Adrenal gland (tissue), 19 donors: ENCODE measurements at places on chromosomes 5 and 9. TPM values are rescaled to one million over a fixed set of nuclear protein-coding genes. Genes with fewer than 3 reads are reported as not detected.

The MYMK gene
- total RNA-seq = not detected

The CETN3 gene
- total RNA-seq = 9.8 TPM

The CSF1R gene
- total RNA-seq = 96.3 TPM

The ROR2 gene
- total RNA-seq = 14.7 TPM

The OR1K1 gene
- not detected for total RNA-seq

The FBXO38 gene
- total RNA-seq = 38.7 TPM

GRCh38 chr9:114382699-114383520, 4.9 kb downstream of the AKNA start:
- peaks cover 19% of the 10 kb centered on the region for H3K4me1 ChIP-seq
- no peak overlapping the region for H3K4me3 ChIP-seq
- no peak overlapping the region for H3K27ac ChIP-seq
- no peak for DNase-seq

GRCh38 chr5:41896230-41896629, 7.9 kb upstream of the RIMOC1 start:
- H3K4me3 ChIP-seq = no peak overlapping the region
- no peaks in the 10 kb centered on the region for H3K36me3 ChIP-seq
- peaks cover 4% of the 10 kb centered on the region for H3K27me3 ChIP-seq
- H3K27ac ChIP-seq = no peak overlapping the region

- H3K4me3 ChIP-seq = no peak overlapping the region
- no peaks in the 10 kb centered on the region for H3K36me3 ChIP-seq
- DNase-seq = no peak
Measured at GRCh38 chr5:61342071-61342501, 10.0 kb downstream of the ZSWIM6 start.

- no peaks in the 10 kb centered on the region for H3K27me3 ChIP-seq
- H3K4me3 ChIP-seq = no peak overlapping the region
- no peaks in the 10 kb centered on the region for H3K4me1 ChIP-seq
- no peak overlapping the region for H3K27ac ChIP-seq
- H3K36me3 ChIP-seq = peaks cover 16% of the 10 kb centered on the region
- DNase-seq = no peak
Measured at GRCh38 chr5:32129074-32129598, 45.0 kb downstream of the GOLPH3 start.

- no peaks in the 10 kb centered on the region for H3K36me3 ChIP-seq
- no peaks in the 10 kb centered on the region for H3K27me3 ChIP-seq
Measured at GRCh38 chr5:179284751-179285631, 60.3 kb downstream of the ADAMTS2 start.

GRCh38 chr9:87020169-87020950, 73.1 kb upstream of the GAS1 start:
- no peak overlapping the region for H3K4me3 ChIP-seq
- no peaks in the 10 kb centered on the region for H3K36me3 ChIP-seq

DNA sequence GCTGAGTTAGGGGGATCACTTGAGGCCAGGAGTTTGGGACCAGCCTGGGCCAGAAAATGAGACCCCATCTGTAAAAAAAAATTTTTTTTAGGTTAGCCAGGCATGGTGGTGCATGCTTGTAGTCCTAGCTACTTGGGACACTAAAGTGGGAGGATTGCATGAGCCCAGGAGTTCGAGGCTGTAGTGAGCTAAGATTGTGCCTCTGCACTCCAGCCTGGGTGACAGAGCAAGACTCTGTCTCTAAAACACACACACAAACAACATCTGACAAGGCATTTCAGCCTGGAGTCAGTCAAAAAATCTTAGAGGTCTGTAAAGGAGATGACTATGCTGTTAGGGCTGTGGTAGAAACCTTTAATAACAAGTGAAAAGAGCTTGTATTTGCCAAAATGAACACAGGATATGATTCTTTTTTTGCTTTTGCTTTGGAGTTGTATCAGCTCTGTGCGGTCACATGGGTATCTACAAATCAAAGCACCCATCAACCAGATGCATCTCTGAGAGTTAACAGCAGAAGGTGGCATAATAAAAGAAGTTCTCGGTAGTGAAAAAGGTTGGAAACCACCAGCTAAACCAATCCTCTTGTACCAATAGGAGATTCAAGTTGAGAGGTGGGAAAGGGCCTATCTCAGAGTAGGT, 3.6 kb upstream of the PSMD5 start:
- no peaks in the 10 kb centered on the region for H3K36me3 ChIP-seq
- no peak overlapping the region for H3K27ac ChIP-seq
- H3K27me3 ChIP-seq = no peaks in the 10 kb centered on the region
- H3K4me3 ChIP-seq = no peak overlapping the region
- DNase-seq = no peak

DNA sequence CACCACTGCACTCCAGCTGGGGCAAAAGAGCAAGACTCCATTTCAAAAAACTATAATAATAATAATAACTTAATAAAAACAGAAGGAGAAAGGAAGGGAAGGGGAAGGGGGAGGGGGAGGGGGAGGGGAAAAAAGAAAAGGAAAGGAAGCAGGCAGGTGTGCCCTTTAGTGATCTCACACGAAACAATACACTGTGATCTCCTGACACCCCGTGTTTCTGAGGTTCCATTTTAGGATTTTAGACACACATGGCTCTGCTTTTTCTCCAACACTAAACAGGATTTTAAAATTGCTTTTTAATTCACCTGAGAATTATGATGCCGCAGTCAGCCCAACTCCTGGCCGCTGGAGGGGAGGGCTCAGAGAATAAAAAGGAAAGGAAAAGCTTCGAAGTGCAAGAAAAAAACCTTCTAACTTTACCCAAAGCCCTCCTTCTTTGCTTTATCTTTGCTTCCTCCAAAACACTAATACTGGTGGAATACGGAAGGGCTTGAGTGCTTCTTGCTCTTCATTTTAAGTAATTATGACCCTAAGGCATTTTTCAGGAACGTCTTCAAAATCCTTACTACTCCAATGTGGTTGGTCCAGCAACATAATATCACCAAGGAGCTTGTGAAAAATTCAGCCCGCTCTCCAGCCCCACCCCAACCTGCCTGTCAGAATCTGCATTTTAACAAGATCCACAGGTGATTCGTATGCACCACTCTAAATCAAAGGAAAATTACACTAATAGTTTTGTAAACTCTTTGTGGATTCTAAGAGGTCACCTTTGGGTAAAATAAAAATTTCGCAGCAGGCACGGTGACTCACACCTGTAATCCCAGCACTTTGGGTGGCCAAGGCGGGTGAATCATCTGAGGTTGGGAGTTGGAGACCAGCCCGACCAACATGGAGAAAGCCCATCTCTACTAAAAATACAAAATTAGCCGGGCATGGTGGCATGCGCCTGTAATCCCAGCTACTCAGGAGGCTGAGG, 66.0 kb downstream of the MYO10 start:
- no peaks in the 10 kb centered on the region for H3K36me3 ChIP-seq
- H3K4me1 ChIP-seq = no peaks in the 10 kb centered on the region
- H3K4me3 ChIP-seq = no peak overlapping the region
- no peak overlapping the region for H3K27ac ChIP-seq

DNA sequence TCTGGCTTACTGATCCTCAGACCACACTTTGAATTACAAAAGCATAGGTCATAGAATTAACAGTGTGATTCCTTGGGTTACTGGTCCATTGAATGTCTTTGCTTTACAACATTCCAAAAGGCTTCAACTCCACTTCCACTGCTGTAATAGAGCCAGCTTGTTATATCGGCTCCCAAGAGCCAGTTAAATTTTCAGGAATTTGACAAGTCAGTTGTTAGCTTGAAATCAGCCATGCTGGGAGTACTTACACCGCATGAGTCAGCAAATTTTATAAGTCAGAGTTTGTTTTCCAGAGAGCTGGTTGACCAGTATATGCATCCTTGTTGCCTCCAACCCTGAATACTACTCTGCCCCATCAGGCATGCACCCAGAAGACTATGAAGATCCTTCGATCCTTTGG, 73.1 kb downstream of the FOXB2 start:
- H3K4me3 ChIP-seq = no peak overlapping the region
- H3K27ac ChIP-seq = no peak overlapping the region
- H3K27me3 ChIP-seq = no peaks in the 10 kb centered on the region
- H3K4me1 ChIP-seq = no peaks in the 10 kb centered on the region
- no peaks in the 10 kb centered on the region for H3K36me3 ChIP-seq

DNA sequence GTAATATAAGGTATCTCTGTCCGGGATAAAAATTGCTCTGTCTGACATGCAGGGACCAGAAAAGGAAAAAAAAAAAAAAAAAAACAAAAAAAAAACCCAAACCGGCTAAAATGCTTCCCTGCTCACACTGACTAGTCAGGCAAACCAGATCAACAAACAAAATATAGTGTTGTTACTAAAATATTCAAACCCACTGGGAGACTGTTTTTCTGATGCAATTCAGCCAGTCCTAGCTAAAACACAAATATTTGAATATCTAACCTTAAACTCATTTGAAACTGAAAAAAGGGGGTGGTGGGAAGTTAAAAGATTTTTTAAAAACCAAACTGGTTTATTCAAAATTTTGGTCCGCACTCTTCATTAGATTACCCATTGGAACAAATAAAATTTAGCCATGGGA, 61.0 kb downstream of the APBA1 start:
- H3K27me3 ChIP-seq = no peaks in the 10 kb centered on the region
- DNase-seq = no peak
- H3K36me3 ChIP-seq = no peaks in the 10 kb centered on the region

DNA sequence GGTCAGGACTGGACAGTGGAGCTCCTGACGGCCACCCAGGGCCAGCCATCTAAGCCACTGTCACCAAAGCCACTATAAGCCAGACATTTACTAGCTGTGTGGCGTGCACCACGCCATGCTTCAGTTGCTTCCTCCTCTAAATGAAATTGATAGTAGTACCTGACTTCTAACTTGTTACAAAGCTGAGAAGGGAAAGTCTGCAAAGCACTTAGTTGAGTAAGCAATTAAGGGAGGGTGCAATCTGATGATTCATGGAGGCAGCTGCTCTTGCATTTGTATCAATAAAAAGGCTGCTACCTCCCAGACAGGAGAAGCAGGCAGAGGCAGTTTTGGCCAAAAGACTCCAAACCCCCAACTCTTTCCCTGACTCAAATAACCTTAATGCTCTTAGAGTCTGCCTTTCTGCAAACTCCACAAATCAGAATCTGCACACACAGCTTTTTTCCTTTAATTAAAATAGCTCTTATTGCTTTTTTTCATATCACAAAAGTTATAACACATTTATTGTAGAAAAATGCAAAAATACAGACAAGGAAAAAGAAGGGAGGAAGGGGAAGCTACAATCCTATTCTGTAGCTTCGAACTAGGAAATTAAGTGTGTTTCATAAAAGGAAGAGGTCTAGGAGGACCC, 19.3 kb upstream of the RAPGEF1 start:
- H3K36me3 ChIP-seq = no peaks in the 10 kb centered on the region
- no peak for DNase-seq
- peaks cover 14% of the 10 kb centered on the region for H3K27me3 ChIP-seq

GRCh38 chr5:1012313-1012841, 3.8 kb downstream of the NKD2 start:
- no peak overlapping the region for H3K4me3 ChIP-seq
- no peak overlapping the region for H3K27ac ChIP-seq
- DNase-seq = no peak
- H3K27me3 ChIP-seq = peaks cover 37% of the 10 kb centered on the region

DNA sequence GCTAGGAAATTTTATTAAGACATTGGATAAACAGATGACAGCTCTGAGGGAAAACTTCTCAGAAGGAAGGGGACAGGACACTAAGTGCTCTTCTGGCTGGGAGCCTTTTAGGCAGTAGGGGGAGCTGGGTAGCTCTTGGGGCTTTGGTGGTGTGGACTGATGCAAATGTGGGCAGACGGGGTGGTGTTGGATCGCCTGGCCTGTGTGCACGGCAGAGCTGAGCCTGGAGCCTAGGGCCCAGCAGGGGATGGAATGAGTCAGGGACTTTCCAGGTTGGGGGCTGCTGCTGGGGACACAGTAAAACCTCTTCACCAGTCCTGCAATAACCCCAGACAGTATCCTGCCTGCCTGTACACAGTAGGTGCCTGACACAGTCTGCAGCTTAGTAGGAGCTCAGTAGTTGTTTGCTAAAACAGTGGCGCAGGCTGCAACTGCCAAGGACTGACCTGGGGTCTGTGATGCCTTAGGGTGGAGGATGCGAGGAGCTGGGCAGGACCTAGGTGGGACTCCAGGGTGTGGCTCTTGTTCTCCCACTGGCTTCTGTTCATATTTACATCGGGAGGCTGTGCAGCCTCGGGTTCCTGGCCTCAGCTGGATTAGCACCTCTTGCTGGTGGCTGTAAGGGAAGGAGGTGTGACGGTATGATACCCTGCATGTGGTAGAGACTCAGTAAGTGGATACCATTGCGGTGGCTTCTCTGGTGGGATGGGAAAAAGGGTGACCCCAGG, 83.8 kb downstream of the DAB2IP start:
- H3K4me3 ChIP-seq = no peak overlapping the region
- H3K27me3 ChIP-seq = no peaks in the 10 kb centered on the region
- H3K4me1 ChIP-seq = peaks cover 55% of the 10 kb centered on the region
- no peaks in the 10 kb centered on the region for H3K36me3 ChIP-seq
- no peak for DNase-seq

GRCh38 chr9:116112236-116112635, 41.4 kb upstream of the PAPPA start:
- H3K4me1 ChIP-seq = no peaks in the 10 kb centered on the region

DNA sequence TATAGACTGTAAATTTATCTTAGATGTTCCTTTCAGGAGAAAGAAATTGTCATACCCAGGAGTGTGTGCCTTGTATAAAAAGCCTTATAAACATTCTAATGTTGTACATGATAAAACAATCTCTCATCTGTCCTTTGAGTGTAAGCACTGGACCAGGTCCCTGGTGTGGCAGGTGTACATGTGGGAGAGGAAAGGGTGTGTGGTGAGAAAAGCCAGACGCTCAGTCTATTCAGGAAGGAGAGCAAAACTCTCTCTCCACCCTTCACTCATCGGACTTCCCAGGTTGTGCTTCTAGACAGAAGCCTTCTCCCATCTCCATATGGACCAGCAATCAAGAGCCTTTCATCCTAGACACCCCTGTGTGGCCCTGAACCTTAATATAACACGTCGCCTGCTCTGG, 154.2 kb downstream of the ESM1 start:
- no peaks in the 10 kb centered on the region for H3K36me3 ChIP-seq
- no peaks in the 10 kb centered on the region for H3K4me1 ChIP-seq
- H3K4me3 ChIP-seq = no peak overlapping the region
- DNase-seq = no peak

GRCh38 chr5:34957857-34958690, 28.7 kb downstream of the DNAJC21 start:
- peaks cover 16% of the 10 kb centered on the region for H3K36me3 ChIP-seq
- no peaks in the 10 kb centered on the region for H3K27me3 ChIP-seq
- H3K27ac ChIP-seq = no peak overlapping the region
- no peak overlapping the region for H3K4me3 ChIP-seq
- no peak for DNase-seq

DNA sequence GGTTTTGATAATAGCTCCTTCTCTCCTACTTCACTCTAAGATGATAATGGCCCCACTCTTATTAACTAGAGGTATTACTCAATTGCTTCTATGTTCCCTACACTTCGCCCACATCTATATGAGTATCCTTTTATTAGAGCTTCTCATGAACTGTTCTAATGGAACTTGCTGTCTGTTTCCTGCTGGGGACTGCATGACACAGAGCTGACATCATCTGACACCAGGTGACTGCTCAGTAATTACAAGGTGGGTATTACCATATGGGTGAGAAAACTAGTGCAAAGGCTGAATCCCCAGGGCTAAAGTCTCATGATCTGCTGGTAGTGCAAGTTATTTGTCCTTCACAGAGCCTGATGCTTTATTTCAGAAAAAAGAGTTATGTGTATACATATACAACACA, 146.2 kb upstream of the PLCXD3 start:
- no peaks in the 10 kb centered on the region for H3K36me3 ChIP-seq
- DNase-seq = no peak
- no peaks in the 10 kb centered on the region for H3K27me3 ChIP-seq
